ENCODE measurements at places on chromosomes 7 and 10.
A peak's percentile ranks its signal among the peaks of the same experiment; 100 is the strongest.

- no peak for DNase-seq
These were observed 11.8 kb downstream of the SCIN start for GRCh38 chr7:12582362-12582761.

DNA sequence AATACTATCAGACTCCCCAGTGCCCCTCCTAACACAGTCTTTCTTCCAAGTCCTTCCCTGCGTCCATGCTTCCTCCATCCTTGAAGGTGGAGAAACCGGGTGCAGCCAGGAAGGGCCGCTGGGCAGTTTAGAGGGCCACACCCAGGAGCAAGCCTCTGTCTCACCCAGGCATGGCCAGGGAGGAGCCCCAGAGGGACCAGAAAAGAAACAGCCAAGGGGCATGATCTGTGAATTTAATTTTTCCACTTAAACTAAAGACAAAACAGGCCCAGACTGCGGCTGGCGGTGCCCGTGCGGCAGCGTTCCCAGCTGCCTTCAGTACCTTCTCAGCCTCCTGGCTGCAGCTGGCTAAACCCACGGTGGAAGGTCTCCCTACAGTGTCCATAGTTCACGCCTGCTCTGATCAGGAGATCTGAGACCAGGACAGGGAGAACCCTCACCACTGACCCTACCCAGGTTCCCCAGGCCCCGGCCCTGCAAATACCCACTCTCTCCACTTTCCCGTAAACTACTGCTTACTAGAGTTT, 12.9 kb downstream of the UNCX start:
- no peak for DNase-seq

DNA sequence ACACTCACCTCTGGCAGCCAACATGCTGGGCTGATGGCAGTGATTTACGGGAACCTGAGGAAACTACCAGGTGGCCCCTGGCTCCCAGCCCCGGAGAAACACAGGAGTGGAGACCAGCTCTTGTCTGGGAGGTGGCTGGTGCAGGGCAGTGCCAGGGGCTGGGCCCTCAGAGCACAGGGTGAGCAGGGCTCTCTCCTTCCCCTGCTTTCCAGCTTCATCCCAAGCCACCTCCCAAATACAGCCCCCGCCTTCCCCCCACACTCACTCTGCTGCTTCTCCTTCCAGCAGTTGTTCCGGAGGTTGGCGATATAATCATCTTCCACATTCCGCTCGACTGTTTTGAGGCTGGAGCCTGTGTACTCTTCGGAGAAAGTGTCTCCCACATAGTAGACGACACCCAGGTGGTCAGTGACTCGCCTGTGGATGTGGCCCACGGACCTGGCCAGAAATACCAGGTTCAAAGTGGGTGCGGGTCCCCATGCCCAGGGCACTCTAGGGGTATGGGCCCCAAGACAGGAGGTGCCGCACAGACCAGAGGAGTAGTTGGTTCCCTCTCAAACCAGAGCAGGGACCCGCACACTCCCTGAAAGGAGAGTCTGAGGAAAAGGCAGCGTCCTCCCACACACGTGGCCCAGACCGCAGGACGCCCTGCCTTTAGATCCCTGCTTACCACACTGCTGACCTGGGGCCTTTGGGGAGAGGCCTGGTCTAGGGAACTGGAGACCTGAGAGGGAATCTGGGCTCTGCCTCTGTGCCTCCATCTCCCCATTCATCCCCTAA, 18.3 kb downstream of the DNAJB12 start:
- peak; percentile 52 for DNase-seq

DNA sequence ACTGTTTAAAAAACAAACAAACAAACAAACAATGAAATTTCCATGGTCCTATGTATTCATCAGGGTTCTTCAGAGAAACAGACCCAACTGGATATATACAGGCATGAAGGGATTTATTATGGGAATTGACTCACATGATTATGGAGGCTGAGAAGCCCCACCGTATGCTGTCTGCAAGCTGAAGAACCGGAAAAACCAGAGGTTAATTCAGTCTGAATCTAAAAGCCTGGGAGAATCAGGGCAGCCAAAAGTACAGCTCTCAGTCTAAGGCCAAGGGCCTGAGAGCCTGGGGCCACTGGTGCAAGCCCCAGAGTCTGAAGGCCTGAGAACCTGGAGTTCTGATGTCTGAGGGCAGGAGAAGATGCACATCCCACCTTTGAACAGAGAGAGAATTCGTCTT, 163.5 kb downstream of the MDFIC start:
- no peak for DNase-seq

DNA sequence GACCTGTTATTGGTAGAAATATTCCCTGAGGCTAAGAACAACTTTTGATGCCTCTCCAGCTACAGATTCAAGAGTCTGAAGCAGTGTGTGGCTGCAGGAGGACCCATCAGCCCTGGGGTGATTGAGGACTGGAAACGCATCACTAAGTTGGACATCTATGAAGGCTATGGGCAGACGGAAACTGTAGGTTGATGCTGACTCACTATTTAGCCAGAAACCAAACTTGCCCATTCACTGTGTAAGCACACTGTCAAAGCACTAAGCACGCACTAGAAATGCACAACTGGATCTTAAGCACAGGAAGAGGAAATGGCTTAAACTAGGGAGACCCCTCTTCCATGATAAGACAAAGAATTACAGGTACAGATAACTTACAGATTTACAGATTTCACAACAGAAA, 20.8 kb downstream of the ACSM6 start:
- no peak for DNase-seq
